ENCODE measurements at places on chromosomes 2 and 18.

DNA sequence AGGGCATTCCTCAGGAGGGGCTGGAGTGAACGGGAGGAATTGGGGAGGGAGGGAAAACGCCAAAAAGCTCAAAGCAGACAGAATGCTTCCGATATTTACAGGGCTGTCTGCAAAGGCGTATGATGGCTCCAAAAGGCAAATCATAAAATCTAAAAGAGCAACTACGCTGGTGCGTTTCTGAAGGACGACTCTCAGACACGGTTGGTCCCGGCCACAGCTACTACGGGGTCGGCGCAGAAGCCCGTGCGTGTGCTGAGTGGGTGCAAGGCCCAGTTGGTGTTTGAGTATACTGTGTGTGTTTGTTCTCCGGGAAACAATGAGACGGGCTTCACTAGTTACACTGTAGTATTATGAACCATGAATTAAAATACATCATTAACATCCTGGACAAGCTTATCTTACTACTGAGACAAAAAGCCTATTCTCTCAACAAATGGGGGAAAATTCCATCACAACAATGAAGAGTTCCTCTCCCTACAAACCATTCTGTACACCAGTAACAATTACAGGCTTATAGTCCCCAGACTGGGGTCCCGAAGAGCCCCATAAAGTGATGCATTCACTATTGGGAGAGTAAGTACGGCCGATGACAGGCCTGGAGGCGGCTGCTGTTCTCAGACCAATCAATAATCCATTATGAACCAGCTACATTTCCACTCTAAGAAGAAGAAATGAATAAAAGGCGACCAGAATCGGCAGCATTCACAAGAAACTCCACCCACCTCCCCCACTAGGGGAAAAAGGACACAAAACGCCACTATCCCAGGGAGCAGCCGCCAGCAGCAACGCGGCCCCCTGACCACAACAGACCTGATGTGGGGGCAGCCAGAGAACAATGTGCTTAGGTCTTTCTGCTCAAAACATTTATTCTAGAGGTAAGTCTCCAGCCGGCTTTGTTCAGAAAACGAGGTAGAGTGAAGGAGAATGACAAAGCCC, 43.4 kb downstream of the ZNF516 start:
- no peak for DNase-seq

DNA sequence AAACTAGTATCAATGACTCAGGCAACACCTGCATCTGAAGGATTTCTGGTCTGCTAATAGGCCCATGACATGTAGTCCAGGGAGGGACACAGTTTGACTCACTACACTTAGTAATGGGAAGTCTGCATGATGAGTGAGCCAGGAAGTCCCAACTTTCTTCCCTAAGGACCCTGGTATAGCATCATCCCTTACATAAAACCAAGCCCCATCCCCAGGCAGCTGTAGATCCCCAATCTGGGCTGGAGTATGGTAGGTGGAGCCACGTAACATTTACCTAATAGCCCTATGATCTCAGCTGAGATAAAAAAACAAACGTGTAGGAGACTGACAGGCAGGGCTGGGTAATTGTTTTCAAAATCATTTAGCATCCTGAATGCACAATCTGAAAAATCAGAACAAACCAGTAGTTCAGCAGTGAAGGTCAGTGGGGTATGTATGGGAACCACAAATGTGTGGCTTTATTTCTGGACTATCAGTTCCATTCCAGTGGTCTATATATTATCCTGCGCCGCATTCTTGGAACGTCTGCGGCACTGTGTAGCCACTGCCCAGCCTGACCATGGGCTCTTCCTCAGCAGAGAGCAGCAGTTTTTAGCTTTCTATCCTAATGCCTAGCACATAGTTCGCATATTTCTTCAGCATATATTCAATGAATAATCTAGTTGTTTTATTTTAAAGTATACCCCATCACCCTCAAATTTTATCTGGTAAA, 33.5 kb downstream of the EPB41L3 start:
- DNase-seq, result no peak

DNA sequence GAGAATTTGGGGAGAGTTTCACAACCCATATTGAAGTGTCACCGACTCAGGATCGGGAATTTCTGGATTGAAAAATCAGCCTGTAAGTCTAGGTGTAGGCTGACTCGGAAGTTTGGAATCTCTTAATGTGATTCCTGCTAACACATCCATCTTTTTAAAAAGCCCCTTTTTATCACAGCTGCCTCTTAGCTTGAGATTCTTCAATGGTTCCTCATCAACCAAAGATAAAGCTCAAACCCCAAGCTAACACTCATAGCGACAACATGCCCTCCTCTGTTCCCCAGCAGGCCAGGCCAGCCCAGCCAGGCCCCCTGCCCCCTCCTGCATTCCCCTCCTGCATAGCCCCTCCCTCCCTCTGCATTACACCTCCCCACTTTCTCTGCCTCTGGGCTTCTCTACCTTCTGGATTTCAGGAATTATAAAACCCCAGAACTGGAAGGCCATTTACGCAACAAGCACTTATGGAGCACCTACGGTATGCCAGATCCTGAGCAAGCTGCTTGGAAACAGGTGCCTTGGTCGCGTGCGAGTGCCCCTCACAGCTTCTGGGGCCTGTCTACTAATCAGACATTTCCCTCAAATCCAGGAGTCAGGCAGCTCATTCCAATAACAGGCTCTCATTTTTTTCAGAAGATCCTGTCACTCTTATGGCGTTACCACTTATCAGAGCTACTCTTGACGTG, 63.4 kb downstream of the EMX1 start:
- DNase-seq, result no peak

DNA sequence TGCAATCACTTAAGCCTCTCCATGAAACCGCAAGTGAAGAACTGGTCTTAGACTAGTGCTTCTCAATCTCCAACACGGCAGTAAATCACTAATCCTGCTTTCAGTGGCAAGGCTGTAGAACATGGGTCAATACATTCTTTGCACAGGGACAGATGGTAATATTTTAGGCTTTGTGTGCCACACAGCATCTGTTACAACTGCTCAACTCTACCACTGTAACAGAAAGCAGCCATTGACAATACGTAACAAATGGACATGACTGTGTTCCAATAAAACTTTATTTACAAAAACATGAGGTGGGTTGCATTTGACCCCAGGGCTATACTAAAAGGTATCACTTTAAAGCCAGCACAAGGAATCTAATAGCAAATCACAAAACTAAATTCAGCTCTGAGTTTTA, 51.1 kb downstream of the RNF152 start:
- no peak for DNase-seq

DNA sequence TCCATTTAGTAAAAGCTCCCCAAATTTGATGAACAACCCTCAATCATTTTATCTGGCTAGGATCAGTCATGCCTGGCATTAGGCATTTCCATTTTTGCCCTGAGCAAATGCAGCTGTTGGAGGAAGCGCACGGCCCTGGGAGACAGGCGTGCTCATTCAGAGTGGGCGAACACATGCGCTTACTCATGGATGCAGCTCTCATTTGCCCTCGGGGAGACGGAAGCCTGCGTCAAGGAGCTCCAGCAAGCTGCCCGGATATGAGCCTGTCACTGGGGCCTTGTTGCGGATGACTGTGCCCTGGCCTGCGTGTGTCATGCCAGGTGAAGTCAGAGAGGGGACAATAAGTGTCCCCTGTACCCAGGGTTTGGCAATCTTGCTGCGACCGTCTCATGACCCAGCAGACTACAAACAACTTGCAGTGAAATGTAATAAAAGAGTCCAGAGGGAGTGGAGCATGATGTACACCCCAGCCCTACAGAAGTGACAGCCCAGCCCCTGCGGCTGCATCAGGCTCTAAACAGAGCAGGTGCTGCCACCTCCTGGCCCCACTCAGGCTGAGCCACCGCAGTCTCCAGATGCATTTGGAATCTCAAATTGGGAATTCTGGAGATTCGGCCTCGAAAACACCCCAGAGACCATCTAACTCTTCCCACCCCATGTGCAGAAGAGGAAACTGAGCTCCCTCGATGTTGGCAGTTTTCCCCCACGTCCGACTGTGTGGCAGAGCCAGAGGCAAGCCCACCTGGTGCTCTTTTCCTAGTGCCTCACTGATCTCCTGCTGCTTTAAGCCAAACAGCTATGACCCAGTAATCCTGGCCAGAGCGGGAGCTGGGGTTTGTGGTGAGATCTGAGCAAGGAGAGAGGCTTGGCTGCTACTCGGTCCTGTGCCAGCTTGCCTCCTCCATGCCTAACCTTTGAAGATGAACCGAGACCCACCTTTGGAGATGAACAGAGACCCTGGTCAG, 105.0 kb upstream of the ALK start:
- DNase-seq, result peak; percentile 8

- no peak for DNase-seq
Observed at GRCh38 chr2:61585383-61585782, 47.2 kb upstream of the XPO1 start.

DNA sequence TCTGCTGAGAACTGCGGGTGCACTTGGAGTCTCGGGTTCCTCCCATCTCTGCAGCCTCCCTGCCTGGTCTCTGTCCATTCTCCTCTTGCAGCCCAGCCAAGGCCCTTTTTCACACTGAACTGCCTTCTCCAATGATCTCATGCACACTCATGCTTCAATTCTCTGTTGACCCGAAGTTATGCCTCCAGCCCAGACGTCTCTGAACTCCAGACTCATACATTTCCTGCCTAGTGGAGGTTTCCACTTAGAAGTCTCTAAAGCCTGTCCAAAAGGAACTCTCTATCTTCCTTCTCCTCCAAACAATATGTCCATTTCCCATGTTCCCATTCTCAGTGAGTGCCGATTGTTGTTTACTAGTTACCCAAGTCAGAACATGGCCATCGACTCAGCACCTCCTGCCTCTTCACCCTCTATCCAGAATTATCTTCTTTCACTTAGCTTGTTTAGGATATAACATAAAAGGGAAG, 155.2 kb downstream of the IRS1 start:
- no peak for DNase-seq

GRCh38 chr18:57659460-57660102, 37.9 kb upstream of the NARS1 start:
- DNase-seq, result no peak

- no peak for DNase-seq
Observed at GRCh38 chr2:72913486-72914205, 3.7 kb upstream of the EMX1 start.

DNA sequence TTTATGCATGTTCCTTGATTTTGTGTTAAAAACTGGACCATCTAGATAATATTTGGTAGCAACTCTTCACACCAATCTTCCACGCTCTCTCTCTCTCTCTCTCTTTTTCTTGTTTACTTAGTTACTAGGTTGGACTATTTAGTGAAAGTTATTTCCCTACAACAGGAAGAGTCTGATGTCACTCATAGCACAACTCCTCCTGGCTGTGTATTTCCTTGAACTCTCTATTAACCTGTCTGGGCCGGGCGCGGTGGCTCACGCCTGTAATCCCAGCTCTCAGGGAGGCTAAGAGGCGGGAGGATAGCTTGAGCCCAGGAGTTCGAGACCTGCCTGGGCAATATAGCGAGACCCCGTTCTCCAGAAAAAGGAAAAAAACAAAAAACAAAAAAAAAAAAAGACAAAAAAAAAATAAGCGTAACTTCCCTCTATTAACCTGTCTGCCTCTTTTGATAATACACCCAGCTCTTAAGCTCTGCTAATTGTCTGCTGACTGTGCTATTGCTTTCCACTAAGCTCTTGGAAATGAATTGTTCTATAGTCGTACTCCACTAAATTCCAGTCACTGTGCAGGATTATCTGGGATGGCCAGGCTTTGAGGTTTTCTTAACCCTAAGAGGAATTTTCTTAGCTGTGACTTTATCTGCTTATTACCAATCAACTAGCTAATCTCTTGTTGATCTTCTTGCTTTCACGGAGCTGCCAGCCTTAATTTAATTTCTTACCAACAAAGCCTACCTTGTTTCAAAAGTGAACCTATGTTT, 18.1 kb upstream of the CDH19 start:
- DNase-seq, result no peak

GRCh38 chr2:161576421-161576820, 47.8 kb upstream of the SLC4A10 start:
- DNase-seq, result no peak

- no peak for DNase-seq
Observed at GRCh38 chr2:126652323-126652891, 3.6 kb upstream of the GYPC start.

GRCh38 chr2:33230195-33230594, 246.3 kb upstream of the RASGRP3 start:
- no peak for DNase-seq

DNA sequence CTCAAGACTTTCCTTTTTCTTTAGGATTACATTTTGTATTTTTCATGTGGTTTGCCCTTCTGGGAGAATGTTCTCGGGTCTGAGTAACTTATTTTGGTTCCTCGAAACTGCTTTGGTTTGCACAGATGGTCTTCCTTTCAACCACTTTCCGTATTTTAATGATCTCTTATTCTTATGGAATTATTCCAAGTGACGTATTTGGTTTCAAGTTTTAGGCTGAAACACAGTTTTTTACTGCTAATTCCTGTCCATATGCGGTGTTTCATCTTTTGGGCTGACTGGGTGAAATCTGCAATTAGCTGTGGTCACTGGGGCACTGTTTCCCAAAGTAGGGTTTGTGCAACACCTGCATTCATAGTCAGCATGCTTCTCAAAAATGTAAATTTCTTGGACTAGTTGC, 122.7 kb downstream of the CAPN13 start:
- no peak for DNase-seq

DNA sequence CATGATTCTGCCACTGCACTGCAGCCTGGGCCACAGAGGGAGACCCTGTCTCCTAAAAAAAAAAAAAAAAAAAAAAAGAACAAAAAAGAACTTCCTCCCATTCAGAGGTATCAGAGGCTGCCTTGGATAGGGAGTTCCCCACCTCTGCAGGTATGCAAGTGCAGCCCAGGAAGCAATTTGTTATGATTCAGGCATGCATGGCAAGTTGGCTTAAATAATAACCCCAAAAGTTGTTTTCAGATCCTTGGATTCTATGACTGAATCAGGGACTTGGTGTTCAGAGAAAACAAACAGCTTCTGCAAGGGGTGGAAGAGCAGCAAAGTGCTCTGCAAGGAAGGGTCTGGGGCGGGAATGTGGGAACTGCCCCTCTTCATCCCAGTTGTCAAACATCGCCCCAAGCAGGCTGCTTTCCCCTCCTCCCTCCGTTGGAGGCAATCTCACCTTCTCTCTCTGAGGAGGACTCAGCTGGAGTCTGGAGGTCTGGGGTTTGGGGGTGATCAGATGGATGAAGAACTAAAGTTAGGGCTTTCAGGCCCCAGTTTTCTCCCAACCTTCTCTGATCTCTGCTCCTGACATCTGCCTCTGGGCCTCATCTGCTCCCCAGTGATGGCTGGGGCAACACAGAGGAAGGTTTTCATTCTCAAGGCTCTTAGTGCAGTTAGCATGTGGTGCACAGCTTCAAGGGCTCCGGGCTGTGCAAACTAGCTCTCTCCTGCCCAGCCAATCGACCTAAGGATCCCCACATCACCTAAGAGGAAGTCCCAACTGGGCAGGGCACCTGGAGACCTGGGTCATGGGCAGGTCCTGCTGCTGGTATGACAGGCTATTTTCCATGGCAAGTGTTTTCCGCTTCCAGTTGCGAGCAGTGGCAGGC, 3.5 kb upstream of the GDF7 start:
- no peak for DNase-seq

GRCh38 chr18:41146301-41146700, 808.7 kb upstream of the PIK3C3 start:
- DNase-seq, result no peak

DNA sequence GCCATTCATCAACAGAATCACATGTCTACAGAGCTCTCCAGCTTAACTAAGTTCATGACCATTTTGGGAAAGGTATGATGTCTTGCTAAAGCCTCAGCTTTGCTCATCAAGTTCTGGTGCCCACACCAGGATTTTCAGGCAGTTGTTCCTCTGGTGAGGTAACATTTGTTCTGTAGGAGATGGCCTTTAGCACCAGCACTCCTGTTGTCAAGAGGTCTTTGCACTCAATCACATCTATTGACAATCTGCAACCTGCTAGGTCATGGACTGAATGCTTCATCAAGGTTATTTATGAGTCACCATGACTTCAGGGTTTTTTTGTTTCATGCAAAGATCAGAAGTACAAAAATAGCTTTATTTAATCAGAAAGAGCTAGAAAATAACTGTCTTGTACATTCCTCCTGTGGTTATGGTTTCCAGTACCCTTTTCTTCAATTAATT, 36.6 kb upstream of the VIT start:
- no peak for DNase-seq
